ENCODE measurements at places on chromosomes 5 and 9.

DNA sequence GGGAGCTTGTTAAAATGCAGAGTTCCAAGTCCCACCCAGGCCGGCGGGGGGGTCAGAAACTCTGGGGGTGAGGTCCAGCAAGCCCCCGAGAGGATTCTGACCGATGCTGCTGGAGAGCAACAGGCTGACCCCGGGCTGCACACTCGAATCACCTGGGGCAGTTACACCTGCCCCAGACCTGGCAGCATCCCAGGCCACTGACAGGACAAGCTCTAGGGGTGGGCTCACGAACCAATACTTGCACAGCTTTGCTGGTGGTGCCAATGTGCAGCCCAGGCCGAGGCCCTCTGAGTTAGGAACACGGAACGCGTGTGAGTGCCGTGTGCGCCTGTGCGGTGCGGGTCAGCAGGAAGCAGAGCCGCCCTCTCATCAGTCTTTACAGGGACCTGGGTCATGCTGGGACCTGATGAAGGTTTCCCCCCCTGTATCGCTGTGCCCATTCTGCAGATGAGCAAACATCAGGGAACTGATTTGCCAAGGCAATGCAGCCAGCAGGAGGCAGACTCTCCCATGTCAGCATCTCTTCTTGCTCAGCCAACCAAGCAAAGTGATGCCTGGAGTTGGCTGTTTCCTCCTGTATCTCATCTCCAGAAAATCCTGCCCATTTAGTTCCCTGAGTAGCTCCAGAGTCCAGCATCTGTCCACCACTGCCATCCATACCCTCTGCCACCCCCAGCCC is 16.3 kb downstream of the FAM163B start:
- H3K4me1 ChIP-seq: no peaks in the 10 kb centered on the region
- H3K27ac ChIP-seq: no peak overlapping the region
- no peak overlapping the region for H3K4me3 ChIP-seq
- peaks cover 5% of the 10 kb centered on the region for H3K27me3 ChIP-seq

DNA sequence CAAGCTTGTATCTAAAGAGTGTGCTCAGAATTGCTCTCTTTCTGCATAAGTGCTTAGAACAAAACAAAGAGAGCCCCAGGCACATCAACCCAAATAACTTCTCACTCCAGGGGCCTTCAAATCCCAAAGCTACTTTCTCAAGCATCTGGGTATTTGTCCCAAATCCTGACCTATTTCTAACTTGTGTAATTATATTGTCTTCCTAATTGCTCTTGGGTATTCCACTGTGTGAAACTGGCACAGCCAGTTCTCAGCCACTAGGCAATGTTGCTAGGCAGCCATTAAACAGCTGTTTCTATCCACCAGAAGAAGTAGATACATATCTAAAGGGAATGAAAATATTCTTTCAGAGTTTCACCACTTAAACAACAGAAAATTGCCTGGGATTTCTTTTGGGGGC is 198.8 kb downstream of the PRELID2 start:
- no peaks in the 10 kb centered on the region for H3K36me3 ChIP-seq
- no peaks in the 10 kb centered on the region for H3K4me1 ChIP-seq
- no peak overlapping the region for H3K4me3 ChIP-seq
- H3K27ac ChIP-seq: no peak overlapping the region
- no peak for DNase-seq

DNA sequence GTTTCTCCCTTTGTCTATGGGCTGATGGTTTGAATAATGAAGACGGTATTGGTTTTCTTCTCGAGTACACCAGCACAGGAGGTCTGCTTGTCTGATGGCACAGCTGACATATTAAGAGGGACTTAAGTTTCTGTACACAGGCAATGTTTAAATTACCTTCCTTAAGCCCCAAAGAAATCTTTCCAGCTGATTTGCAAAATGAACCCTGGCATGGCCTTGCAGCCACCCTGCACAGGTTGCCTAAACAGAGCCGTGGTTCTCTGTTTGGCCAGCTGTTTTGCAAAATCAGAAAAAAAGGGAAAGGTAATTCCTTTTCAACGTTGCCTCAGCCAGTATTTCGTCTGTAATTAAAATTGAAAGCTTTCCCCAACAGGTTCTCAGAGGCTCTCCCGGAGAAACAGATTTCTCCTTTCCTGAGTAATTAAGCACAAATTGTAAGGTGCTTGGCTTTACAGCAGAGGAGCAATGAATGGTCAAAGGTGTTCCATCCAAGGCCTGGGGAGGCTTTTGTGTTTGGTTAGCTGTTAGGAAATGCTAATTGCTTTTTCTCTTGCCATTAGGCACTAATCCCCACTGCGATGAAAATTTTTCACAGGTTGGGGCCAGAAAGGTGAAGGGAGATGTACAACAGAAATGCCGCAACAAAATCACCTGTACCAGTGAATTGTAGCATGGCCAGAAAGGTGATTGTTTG is 138.9 kb downstream of the RASEF start:
- no peaks in the 10 kb centered on the region for H3K27me3 ChIP-seq
- H3K27ac ChIP-seq: no peak overlapping the region
- no peaks in the 10 kb centered on the region for H3K4me1 ChIP-seq
- no peaks in the 10 kb centered on the region for H3K36me3 ChIP-seq

- H3K27ac ChIP-seq: no peak overlapping the region
- H3K4me1 ChIP-seq: peaks cover 2% of the 10 kb centered on the region
- DNase-seq: no peak
- peaks cover 74% of the 10 kb centered on the region for H3K27me3 ChIP-seq
- H3K4me3 ChIP-seq: no peak overlapping the region
These were observed 328.2 kb downstream of the SLIT3 start for GRCh38 chr5:168972731-168973130.

GRCh38 chr9:124709292-124709690 is 61.8 kb downstream of the NR6A1 start:
- H3K27me3 ChIP-seq: peaks cover 61% of the 10 kb centered on the region
- H3K27ac ChIP-seq: no peak overlapping the region
- no peak overlapping the region for H3K4me3 ChIP-seq
- no peak for DNase-seq
- H3K4me1 ChIP-seq: peaks cover 3% of the 10 kb centered on the region

DNA sequence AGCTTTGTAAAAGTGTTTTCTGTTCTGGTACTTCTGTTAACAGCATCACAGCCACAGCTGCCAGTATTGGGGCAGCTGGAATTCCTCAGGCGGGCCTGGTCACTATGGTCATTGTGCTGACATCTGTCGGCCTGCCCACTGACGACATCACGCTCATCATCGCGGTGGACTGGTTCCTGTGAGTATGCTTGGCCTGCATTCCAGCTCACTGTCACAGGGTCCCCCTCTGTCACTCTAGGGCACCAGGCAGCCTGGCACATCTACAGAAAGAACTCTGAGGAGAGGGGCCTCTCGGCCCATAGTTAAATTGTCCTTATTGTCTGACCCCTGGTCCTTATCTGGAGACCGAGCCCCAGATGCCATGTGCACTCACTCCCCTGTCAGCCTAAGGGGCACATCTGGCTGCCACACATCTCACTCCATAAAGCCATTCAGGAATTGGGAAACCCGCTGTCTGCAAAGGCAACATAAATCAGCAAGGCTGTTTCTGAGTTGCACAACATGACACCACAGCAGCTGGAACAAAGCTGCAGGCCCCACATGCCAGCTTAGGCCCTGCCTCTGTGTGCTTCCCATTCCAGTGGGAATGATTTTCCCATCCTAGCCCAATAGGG is 77.5 kb downstream of the SLC1A3 start:
- H3K27me3 ChIP-seq: peaks cover 37% of the 10 kb centered on the region
- DNase-seq: no peak
- no peak overlapping the region for H3K27ac ChIP-seq
- peaks cover 2% of the 10 kb centered on the region for H3K4me1 ChIP-seq

- H3K27ac ChIP-seq: no peak overlapping the region
- no peaks in the 10 kb centered on the region for H3K4me1 ChIP-seq
- no peak for DNase-seq
- peaks cover 2% of the 10 kb centered on the region for H3K36me3 ChIP-seq
- H3K4me3 ChIP-seq: no peak overlapping the region
- no peaks in the 10 kb centered on the region for H3K27me3 ChIP-seq
These were observed 576.9 kb upstream of the SGCD start for GRCh38 chr5:155750101-155750500.

DNA sequence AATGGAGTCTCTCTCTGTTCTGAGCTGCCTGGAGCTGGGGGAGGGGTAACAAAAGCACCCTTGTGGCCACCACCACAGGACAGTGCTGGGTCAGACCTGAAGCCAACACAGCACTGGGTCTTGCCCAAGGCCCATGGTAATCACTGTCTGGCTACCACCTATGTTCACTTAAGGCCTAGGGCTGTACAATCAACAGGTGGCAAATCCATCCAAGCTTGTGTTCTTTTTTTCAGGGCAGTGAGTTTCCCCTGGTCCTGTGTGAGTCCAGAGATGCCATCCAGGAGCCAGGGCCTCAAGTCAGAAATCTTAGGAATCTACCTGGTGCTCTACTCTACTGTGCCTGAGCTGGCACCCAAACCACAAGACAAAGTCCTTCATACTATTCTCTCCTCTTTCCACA is 20.1 kb upstream of the OTP start:
- no peaks in the 10 kb centered on the region for H3K36me3 ChIP-seq
- peaks cover 43% of the 10 kb centered on the region for H3K27me3 ChIP-seq
- no peak overlapping the region for H3K27ac ChIP-seq
- no peak overlapping the region for H3K4me3 ChIP-seq

- no peaks in the 10 kb centered on the region for H3K36me3 ChIP-seq
- DNase-seq: no peak
- H3K27me3 ChIP-seq: peaks cover 17% of the 10 kb centered on the region
- H3K4me3 ChIP-seq: peak within 1 kb of the TSS; percentile 63
These were observed at the start of gene ZNF608 for GRCh38 chr5:124745928-124746915. Gene ZNF608 (minus strand): TSS chr5:124746639. CDS start chr5:124744989, 1,650 bp downstream.

- no peaks in the 10 kb centered on the region for H3K36me3 ChIP-seq
- no peaks in the 10 kb centered on the region for H3K4me1 ChIP-seq
- H3K27me3 ChIP-seq: no peaks in the 10 kb centered on the region
- H3K27ac ChIP-seq: no peak overlapping the region
- no peak for DNase-seq
These were observed 149.1 kb upstream of the VCAN start for GRCh38 chr5:83322273-83322924.

All from T-helper 17 cell (primary cell).